Cardiac muscle cell (in vitro differentiated cells and primary cell): ENCODE measurements at places on chromosomes 16 and 17.

DNA sequence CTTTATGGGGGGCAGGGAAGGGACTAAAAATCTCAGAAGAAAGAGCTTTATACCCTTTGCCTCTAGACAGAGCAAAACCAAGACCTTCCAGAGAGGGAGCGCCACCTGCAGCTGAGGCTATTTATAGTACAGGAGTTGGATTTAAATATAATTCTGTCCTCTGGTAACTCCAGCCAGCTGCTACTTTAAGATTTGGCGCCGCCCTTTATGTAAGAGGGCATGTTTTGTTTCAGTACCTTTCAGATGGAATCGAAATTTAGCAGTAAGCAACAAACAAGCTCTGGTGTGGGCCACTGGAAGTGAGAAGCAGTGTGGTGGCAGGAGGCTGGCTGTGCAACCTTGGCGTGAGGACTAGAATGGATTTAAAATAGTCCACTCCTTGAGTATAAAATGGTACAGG, 5.2 kb upstream of the GUCY2D start:
- peak; percentile 60 for DNase-seq

GRCh38 chr16:52611817-52612673, 65.1 kb upstream of the TOX3 start:
- no peak for DNase-seq

DNA sequence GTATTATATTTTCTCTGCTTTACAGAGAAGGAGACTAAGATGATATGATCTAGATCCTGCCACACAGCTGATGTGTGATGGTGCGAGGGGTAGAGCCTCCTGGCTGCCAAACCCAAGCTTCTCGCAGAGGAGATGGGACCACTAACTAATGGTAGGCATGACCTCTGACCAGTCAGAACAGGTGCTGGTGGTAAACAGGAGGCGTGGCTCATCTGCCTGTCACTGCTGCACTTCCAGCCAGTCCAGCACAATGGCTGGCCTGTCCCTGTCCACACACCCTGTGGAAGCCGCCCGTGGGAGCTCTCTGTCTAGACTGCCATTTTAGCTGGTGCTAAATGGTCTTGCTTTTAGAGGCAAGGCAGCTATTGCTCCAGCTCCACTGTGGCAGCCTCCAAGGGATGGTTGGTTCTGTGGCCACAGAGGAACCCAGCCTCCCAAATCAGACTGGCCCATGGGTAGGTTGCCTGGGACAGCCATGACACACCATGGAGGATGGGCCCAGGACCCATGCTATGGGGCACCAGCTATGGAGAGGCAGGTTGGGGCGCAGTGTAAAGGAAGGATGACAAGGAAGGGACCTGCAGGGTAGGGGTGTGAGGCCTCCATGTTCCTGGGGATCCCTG, 86.7 kb downstream of the KSR1 start:
- no peak for DNase-seq

GRCh38 chr17:57550668-57551315, 194.3 kb downstream of the CCDC182 start:
- no peak for DNase-seq

DNA sequence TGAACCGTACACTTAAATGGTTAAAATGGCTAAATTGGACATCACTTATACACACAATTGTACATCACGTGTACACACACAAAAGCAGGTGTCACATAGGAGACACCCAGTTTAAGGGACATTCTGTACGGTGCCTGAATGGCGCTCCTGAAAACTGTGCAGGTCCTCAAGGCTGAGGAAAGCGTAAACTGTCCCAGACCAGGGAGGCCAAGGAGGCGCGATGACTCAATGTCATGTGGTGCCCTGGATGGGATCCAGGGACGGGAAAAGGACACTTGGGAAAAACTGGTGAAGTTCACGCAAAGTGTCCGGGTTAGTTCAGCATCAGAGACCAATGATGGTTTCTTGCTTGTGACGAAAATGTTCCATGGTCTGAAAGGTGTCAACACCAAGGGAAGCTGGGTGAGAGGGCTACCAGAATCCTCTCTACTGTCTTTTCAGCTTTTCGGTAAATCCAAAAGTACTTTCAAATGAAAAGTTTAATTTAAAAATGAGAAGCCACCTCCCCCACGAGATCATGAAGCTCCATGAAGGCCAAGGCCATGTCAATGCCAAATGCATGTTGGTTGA, 112.2 kb downstream of the CMIP start:
- no peak for DNase-seq

GRCh38 chr16:81521141-81521626, 76.6 kb downstream of the CMIP start:
- no peak for DNase-seq

GRCh38 chr16:22787466-22788192, 26.3 kb upstream of the HS3ST2 start:
- DNase-seq = no peak

DNA sequence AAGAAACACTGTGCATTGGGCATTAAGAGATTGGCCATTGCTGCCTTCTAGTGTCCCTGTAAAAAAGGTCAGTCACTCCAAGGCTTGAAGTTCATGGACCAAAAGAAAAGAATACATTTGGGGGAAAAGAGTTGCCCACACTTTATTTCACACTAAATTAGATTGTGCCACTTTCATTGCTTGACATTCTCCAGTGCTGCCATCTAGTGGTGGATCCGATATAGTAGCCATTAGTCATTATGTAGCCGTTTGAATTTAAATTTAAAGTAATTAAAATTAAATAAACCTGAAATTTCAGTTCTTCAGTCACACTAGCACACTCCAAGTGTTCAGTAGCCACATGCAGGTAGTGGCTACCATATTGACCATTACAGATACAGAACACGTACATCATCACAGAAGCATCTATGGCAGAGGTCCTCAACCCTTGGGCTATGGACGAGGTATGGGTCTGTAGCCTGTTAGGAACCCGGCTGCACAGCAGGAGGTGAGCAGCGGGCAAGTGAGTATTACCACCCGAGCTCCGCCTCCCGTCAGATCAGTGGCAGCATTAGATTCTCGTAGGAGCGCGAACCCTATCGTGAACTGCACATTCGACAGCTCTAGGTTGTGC, 21.9 kb upstream of the CDH5 start:
- peak; percentile 64 for DNase-seq
